ENCODE measurements at places on chromosomes 13 and 19.

DNA sequence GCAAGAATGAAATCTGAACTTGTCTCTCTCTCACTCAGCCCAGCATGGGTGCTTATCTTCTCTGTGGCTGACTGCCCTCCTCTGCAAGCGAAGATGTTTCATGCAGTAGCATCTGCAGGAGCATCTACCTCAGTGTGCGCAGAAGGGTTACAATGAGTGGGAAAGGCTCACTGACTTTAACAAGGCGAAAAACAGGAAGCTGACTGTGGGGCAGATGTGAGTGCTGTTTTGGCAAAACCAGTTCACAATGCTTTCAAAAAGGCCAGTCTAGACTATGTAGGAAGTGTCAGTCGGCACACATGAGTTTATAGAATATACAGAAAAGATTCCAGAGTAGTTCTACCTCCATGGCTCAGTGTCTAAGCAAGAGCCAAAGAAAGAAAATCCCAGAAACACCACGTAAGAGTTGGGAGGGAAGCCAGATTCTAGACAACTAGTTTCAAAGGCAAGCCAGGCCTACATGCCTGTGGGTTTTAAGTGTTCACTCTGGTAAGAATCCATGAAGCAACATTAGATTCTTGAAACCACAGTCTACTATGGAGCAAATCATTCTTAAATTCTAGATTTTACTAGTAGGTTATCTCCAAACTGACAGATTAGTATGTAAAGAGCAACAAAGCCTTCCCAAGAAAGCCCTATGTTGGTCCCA lies 124.5 kb downstream of the ABCC4 start:
- DNase-seq = no peak

- no peak for DNase-seq
Observed at GRCh38 chr19:51246164-51246552, 4.7 kb upstream of the SIGLECL1 start.

GRCh38 chr19:48810151-48810550 lies 678 bp downstream of the BCAT2 start:
- DNase-seq = no peak

DNA sequence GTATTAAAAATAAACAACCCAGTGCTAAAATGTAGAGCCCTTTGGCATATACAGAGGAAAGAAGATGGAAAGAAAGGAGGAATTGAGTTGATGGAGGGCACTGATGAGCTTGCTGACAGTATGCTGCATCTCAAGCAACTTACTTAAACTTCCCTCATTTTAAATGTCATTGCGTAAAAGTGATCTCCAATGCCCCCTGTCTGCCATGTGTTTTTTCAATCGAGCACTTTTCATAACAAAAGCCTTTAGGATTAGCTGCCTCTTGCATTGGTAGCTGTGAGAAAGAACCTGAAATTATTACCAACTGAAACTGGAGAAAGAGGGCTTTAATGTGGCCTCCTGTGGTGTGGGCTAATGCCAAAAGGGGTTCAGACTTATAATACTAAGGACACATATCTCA lies 541.6 kb downstream of the SUCLA2 start:
- DNase-seq = no peak

DNA sequence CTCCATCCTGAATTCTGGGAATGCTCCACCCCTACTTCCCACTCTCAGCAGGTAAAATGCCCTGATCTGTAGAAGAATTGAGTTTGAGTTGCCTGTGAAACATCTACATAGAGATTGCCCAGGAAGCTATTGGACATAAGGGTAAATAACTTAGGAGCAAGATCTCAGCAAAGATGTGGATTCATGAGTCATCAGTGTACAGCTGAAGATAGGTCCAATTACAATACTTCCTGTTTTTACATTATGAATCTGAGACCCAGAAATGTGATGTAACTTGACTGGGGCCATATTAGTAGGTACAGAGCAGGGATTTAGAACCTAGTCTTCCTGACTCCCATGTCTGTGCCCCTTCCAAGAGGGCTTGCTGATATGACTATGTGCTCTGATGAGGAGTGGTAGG lies 79.4 kb upstream of the FNDC3A start:
- DNase-seq = no peak

GRCh38 chr19:41273076-41273475 lies 8.9 kb downstream of the HNRNPUL1 start:
- no peak for DNase-seq

DNA sequence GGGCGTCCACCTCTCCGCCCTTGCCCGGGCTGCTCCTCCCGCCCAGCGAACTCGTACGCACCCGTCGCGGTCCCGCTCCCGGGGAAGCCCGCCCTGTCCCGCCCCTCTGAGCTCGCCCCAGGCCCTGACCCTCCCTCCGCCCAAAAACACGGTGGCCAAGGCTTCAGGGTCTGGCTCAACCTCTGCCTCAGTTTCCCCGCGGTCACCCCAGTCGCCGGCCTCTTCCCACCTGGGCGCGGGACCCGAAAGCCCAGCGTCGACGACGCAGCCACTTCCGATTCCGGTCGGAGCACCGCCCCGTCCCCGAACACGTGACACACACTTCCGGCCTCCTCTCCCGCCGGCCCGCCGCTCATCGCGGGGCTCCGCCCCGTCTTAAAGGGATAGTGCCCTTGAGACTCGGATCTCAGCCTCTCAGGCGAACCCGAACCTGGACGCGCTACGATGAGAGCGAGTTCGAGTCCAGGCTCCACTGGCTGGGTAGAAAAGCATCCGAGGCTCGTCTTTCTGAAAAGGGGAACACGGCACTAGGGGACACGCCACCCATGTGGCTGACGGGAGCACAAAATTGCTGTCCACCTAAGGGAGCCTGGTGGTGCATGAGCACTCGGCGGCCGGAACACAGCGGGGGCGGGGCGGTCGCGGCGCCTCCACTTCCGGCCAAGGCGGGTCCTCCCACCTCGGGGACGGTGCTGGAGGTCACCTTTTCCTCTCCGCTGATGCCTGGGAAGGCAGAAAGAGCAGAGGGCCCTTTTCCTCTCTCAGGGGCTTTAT lies at the start of gene C19orf25:
Gene C19orf25, minus strand, starts transcription at position 282 of the 774 bp plus-strand sequence. CDS start 312 bp downstream, outside the sequence.
- DNase-seq = peak; percentile 84

- DNase-seq = no peak
Observed at GRCh38 chr13:79190932-79191331, 215.1 kb downstream of the RBM26 start.

GRCh38 chr13:74067818-74068217 lies 66.4 kb downstream of the KLF12 start:
- no peak for DNase-seq

DNA sequence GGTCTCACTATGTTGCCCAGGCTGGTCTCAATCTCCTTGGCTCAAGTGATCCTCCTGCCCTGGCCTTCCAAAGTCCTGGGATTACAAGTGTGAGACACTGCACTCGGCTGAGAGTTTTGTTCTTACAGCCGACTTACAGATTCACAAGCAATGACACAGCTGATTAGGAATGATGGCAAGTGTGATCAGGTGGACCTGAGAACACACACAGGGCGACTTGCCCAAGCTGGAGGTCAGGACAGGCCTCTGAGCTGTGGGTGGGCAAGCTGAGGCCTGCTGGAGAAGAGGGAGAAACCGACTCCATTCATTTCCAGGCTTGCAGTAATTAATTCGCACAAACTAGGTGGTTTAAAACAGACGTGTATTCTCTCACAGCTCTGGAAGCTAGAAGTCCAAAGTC lies 8.1 kb upstream of the ATG4D start:
- DNase-seq = no peak

DNA sequence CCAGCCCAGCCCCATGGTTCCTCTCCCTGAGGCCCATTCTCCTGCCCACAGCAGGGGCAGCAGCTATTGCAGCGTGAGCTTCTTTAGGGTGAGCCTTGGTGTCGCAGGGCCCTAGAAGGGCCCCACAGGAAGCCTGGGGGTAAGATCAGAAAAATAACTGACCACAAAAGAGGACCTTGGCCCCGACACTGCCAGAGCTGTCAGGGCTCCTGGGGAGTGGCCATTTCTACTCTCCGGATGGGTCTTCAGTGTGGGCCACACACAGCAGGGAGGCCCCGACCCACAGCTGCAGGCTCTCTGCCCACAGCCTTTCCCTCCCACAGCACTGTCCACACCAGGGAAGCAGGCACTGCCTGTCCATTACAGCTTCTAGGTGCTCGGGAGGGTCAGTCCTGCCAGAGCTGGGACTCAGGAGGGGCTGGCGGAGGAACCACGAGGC lies 3.5 kb upstream of the SIGLEC8 start:
- DNase-seq = no peak

- no peak for DNase-seq
Observed at GRCh38 chr13:38685974-38686576, 802 bp upstream of the FREM2 start.
